ENCODE measurements at places on chromosomes 3 and 15.

GRCh38 chr15:72252663-72253299 lies 19.6 kb downstream of the PARP6 start:
- no peaks in the 10 kb centered on the region for H3K4me1 ChIP-seq
- no peak overlapping the region for H3K4me3 ChIP-seq
- H3K27ac ChIP-seq: no peak overlapping the region
- H3K36me3 ChIP-seq: peaks cover 73% of the 10 kb centered on the region
- DNase-seq: no peak

- DNase-seq: no peak
- no peak overlapping the region for H3K27ac ChIP-seq
- H3K36me3 ChIP-seq: no peaks in the 10 kb centered on the region
These were observed 17.1 kb downstream of the CD80 start for GRCh38 chr3:119542168-119542767.

GRCh38 chr3:18236726-18237125 lies 188.4 kb downstream of the SATB1 start:
- no peaks in the 10 kb centered on the region for H3K27me3 ChIP-seq
- H3K4me3 ChIP-seq: no peak overlapping the region
- H3K36me3 ChIP-seq: no peaks in the 10 kb centered on the region
- no peak overlapping the region for H3K27ac ChIP-seq
- DNase-seq: no peak
- H3K4me1 ChIP-seq: peaks cover 26% of the 10 kb centered on the region

DNA sequence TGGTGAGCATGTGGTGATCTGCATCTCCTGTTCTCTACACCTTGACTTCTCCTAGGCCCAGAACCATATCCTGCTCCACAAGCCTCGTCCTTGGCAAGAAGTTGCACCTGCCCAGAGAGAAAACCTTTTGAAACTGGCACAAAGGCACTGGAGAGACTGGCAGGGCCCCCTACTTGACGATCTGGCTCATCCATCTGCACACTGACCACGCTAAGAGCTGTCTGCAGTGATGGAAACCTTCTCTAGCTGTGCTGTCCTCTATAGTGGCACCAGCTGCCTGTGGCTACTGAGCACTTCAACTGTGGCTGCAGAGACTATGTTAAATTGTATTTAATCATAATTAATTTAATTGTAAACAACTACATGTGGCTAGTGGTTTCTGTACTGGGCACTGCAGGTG lies 26.2 kb upstream of the SRP14 start:
- no peaks in the 10 kb centered on the region for H3K36me3 ChIP-seq
- H3K4me1 ChIP-seq: peaks cover 29% of the 10 kb centered on the region
- no peaks in the 10 kb centered on the region for H3K27me3 ChIP-seq
- H3K27ac ChIP-seq: no peak overlapping the region
- H3K4me3 ChIP-seq: no peak overlapping the region
- no peak for DNase-seq

- no peak overlapping the region for H3K27ac ChIP-seq
- no peak overlapping the region for H3K4me3 ChIP-seq
- H3K4me1 ChIP-seq: peaks cover 7% of the 10 kb centered on the region
- no peaks in the 10 kb centered on the region for H3K27me3 ChIP-seq
- no peaks in the 10 kb centered on the region for H3K36me3 ChIP-seq
These were observed 201.7 kb downstream of the GAP43 start for GRCh38 chr3:115825046-115825445.

DNA sequence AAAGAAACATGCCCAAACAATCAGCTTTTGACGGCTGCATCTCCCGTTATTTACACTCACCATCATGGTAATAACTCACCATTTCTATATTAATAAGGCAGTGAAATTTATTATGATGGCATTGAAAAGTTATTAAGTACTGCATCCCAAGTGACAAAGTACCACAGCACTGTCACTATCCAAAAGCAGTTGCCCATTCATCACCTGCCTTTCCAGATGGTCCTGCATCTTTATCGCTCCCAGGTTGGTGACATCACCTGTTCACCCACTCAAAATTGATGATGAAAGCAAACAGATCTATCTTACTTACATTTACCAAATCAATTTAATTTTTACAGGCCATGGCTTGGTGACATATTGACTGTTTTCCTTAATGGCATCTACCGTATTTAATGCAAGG lies 299.0 kb downstream of the MECOM start:
- no peak overlapping the region for H3K27ac ChIP-seq
- no peaks in the 10 kb centered on the region for H3K4me1 ChIP-seq
- H3K27me3 ChIP-seq: peaks cover 22% of the 10 kb centered on the region
- H3K36me3 ChIP-seq: no peaks in the 10 kb centered on the region
- H3K4me3 ChIP-seq: no peak overlapping the region
- DNase-seq: no peak

DNA sequence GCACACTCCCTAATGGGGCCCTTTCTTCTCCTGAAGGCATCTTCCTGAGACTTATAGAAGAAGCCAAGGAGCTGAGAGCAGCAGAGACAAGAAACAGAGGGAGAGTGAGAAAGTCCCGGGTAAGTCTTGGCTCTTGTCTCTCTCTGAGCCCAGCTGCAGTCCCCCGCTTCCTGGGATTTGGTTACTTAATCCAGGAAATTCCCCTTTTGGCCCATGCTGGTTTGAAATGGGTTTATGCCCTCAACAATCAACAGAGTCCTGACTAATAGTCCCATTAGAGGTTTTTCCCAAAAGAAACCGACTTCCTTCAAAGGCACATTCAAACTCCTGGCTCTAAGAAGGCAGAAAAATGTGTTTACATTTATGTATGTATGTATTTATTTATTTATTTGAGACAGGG lies 22.0 kb downstream of the TMEM158 start:
- peaks cover 27% of the 10 kb centered on the region for H3K4me1 ChIP-seq
- H3K27me3 ChIP-seq: no peaks in the 10 kb centered on the region
- no peaks in the 10 kb centered on the region for H3K36me3 ChIP-seq
- 0 out of 2 replicates have a peak overlapping the region, but pooled peaks have one; percentile 12 for H3K27ac ChIP-seq
- no peak overlapping the region for H3K4me3 ChIP-seq
- DNase-seq: peak; percentile 53

DNA sequence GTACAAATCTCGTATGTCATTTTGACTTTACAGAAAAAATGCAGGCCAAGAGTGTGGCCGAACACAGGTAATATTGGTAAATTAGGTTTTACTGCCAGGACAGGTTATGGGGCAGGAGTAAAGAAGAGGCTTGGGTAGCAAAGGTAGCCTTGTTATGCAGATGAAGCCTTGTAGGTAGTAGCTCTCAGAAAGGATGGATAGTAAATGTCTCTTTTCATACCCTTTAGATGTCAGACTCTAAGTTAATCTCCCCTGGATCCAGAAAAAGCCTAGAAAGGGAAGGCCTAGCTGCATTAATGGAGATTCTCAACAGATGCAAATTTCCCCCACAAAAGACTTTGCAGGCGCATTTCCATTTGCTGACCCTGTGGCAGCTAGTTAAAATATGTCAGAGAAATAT lies 1445.1 kb upstream of the CADM2 start:
- no peaks in the 10 kb centered on the region for H3K4me1 ChIP-seq
- H3K27ac ChIP-seq: no peak overlapping the region
- no peaks in the 10 kb centered on the region for H3K36me3 ChIP-seq
- H3K27me3 ChIP-seq: no peaks in the 10 kb centered on the region

GRCh38 chr3:61497463-61497862 lies 63.9 kb upstream of the PTPRG start:
- DNase-seq: no peak
- no peak overlapping the region for H3K4me3 ChIP-seq
- no peaks in the 10 kb centered on the region for H3K36me3 ChIP-seq

GRCh38 chr3:15959434-15959811 lies 161.6 kb upstream of the ANKRD28 start:
- no peaks in the 10 kb centered on the region for H3K27me3 ChIP-seq
- no peak overlapping the region for H3K27ac ChIP-seq
- DNase-seq: peak; percentile 61
- H3K4me3 ChIP-seq: no peak overlapping the region
- peaks cover 7% of the 10 kb centered on the region for H3K4me1 ChIP-seq
- no peaks in the 10 kb centered on the region for H3K36me3 ChIP-seq

- no peaks in the 10 kb centered on the region for H3K4me1 ChIP-seq
- H3K4me3 ChIP-seq: no peak overlapping the region
- no peaks in the 10 kb centered on the region for H3K36me3 ChIP-seq
- no peaks in the 10 kb centered on the region for H3K27me3 ChIP-seq
- no peak overlapping the region for H3K27ac ChIP-seq
- DNase-seq: no peak
These were observed 69.6 kb downstream of the SLC49A4 start for GRCh38 chr3:122864498-122864897.

- H3K27me3 ChIP-seq: no peaks in the 10 kb centered on the region
- H3K36me3 ChIP-seq: no peaks in the 10 kb centered on the region
- no peak for DNase-seq
- H3K4me3 ChIP-seq: no peak overlapping the region
- H3K27ac ChIP-seq: no peak overlapping the region
These were observed 308.2 kb upstream of the WNT5A start for GRCh38 chr3:55795296-55795695.
